Astrocyte (in vitro differentiated cells and primary cell): ENCODE measurements at places on chromosomes 3 and 15. TPM values are rescaled to one million over a fixed set of nuclear protein-coding genes. Genes with fewer than 3 reads are reported as not detected.

- peak; percentile 83 for DNase-seq
Observed at GRCh38 chr15:68272721-68273271, 4.7 kb upstream of the FEM1B start.

- DNase-seq, result no peak
Observed at GRCh38 chr3:52463416-52463815, 8.0 kb downstream of the NISCH start.

The IL17RB gene
- total RNA-seq, result 0.16 TPM in 1 of 2 replicates, not detected in the other

The UTS2B gene
- total RNA-seq, result 0.75 TPM in 1 of 2 replicates, not detected in the other

The THPO gene
- total RNA-seq, result 0.25 and 0.46 TPM in 2 replicates
